ENCODE measurements at places on chromosomes 1 and 21.

- DNase-seq: no peak
Observed at GRCh38 chr1:117143871-117144270, 22.3 kb upstream of the TRIM45 start.

- DNase-seq: no peak
Observed at GRCh38 chr21:42298237-42298636, 17.0 kb downstream of the TFF3 start.

- no peak for DNase-seq
Observed at GRCh38 chr1:97331165-97331564, 589.7 kb downstream of the DPYD start.

DNA sequence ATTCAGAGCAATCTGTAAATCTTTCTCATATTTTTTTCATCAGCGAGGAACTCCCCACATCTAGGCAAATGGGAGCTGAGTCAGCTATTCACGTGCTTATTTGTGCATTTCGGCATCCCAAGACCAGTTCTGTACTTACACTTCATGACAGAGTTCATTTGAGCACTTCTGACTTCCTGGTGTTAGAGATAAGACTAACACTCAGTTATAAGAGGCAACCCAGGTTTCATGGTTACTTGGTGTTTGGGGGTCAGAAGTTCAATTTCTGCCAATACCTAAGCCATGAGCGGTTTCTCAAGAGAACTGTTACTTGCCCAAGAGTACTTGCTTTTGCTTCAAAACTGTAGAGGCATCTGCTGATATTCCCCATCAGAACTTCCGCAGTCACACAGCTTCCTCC lies 24.1 kb upstream of the DESI2 start:
- DNase-seq: no peak

DNA sequence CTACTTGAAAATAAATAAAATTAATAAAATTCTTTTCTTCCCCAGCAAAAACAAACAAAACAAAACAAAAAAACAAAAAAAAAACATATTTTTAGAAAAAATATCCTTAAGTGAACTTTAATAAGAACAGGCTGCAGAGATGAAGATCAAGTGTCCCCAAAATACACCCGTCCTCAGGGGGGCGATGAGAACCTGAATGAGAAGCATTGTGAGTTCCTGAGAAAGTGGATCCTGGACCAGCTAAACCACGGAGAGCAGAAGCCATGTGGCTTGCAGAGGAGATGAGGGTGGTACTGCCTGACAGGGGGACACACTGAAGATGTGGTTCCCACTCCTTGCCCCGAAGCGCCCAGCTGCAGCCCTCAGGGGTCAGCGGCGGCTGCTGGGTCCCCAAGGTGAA lies 89.3 kb downstream of the ITPKB start:
- DNase-seq: no peak

DNA sequence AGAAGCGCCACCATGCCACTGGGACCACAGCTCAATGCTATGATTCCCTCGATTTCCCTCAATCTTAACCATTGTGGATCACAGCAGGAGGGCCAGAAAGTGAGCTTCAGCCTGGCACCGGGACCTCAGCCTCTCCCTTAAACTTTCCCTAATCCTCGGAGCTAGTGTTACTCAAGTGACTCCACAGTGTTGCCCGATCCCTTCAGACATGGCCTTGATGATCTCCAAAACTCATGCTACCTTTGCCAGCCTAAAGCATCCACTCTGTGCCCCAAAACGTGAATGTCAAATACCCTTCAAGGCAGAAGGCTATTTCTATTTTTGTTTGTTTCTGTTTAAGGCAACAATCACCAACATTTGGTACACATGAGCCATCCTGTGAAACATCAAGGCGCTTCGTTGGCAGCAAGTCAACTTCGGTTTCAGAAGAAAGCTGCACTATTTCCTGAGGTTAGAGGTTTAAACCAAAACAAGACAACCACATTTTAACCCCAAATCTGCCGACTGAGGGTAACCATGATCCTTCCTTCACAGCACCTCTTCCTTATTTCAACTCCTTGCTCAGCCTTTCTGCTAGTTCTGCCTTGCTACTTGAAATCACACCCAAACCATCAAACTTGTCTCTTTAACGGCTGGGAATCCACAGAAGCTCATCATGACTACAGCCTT lies 94.4 kb upstream of the KRTAP19-8 start:
- DNase-seq: no peak

DNA sequence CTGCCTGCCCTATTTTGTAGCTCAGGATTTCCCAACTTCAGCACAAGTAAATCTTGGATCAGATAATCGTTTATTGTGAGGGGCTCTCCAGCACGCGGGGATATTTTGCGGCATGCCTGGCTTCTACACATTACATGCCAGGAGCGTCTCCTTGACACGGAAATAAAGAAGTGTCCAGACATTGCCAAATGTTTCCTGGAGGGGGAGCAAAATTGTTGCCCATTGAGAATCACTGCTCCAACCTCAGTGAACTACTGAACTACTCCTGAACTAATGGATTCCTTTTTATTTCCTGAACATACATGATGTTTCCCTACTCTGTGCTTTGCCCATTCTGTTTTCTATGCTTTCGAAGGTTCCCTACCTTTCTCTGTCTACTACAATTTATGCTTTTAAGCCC lies 1359.1 kb upstream of the ADGRL2 start:
- DNase-seq: no peak

- DNase-seq: no peak
Observed at GRCh38 chr1:173663159-173663558, 6.5 kb downstream of the ANKRD45 start.

All from liver (tissue), 10 donors.